ENCODE measurements at places on chromosomes 7 and 10. TPM values are rescaled to one million over a fixed set of nuclear protein-coding genes. Genes with fewer than 3 reads are reported as not detected.
A peak's percentile ranks its signal among the peaks of the same experiment; 100 is the strongest.

DNA sequence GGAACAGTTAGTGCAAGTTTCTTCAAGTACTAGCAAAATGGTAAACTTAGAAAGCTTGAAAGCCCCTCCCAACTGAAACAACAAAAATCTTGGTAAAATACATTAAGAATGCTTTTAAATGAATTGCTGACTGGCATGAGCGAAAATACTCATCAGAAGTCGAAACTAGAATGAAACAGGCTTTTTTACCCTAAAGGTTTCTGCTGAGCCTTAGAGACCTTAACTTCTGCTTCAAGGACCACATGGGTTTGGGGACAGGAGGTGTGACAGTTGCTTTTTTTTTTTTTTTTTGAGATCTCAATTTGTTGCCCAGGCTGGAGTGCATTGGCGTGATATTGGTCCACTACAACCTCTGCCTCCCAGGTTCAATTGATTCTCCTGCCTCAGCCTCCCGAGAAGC lies 100.3 kb downstream of the MTPAP start:
- no peak overlapping the region for H3K27ac ChIP-seq
- H3K4me1 ChIP-seq, result no peaks in the 10 kb centered on the region
- no peak overlapping the region for H3K4me3 ChIP-seq
- no peaks in the 10 kb centered on the region for H3K36me3 ChIP-seq

DNA sequence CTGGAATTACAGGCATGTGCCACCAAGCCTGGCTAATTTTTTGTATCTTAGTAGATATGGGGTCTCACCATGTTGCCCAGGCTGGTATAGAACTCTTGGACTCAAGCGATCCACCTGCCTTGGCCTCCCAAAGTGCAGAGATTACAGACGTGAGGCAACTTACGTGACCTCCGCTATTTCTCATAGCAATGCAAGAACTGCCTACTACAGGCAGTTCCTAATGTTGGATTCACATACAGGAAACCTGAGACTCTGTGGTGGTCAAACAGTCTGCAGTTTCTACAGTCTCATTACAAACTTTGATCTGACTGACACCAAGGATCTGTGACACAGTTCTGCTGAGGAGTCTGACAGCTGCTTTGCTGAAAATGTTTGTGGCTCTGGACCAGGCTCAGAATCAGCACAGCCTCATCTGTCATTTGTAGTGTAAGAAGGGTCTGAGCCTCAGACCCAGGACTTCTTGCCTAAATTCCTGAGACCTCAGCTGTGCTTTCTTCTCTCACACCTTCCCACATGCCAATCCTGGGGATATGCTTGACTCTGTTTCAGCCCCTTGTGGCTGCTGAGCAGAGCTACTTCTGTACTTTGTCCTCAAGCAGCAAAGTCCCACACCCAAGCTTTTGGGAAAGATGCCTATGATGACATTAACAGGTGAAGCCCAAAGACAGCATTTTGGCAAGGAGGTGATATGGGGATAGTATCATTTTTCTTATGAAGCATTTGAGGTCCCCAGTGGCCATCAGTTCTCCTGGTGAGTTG lies 48.0 kb upstream of the CYP2C9 start:
- no peak for DNase-seq
- no peaks in the 10 kb centered on the region for H3K4me1 ChIP-seq
- H3K36me3 ChIP-seq, result no peaks in the 10 kb centered on the region
- H3K27ac ChIP-seq, result no peak overlapping the region
- no peak overlapping the region for H3K4me3 ChIP-seq

DNA sequence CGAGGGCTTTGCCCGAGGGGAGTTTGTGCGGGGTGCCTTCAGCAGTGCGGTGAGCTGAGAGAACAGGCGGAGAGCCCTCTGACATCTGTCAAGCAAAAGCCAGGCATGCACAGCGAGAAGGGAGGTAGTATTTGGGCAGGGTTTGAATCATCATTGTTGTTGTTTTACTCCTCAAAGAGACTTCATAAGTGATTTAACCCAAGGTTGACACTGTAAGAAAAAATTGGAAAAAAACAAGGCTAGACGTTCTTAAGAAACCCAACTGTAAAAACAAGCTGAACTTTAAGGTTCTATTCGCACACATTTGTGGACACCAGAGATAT lies 1.3 kb downstream of the ADAM22 start:
- peak overlapping the region; percentile 68 for H3K4me3 ChIP-seq
- no peak for DNase-seq
- peaks cover 5% of the 10 kb centered on the region for H3K27me3 ChIP-seq

HTRA1 gene
- 83.8 TPM for total RNA-seq

- no peak overlapping the region for H3K27ac ChIP-seq
- H3K36me3 ChIP-seq, result no peaks in the 10 kb centered on the region
- DNase-seq, result no peak
- H3K4me1 ChIP-seq, result no peaks in the 10 kb centered on the region
- no peaks in the 10 kb centered on the region for H3K27me3 ChIP-seq
These were observed 247.0 kb upstream of the MKI67 start for GRCh38 chr10:128373071-128373749.

DNA sequence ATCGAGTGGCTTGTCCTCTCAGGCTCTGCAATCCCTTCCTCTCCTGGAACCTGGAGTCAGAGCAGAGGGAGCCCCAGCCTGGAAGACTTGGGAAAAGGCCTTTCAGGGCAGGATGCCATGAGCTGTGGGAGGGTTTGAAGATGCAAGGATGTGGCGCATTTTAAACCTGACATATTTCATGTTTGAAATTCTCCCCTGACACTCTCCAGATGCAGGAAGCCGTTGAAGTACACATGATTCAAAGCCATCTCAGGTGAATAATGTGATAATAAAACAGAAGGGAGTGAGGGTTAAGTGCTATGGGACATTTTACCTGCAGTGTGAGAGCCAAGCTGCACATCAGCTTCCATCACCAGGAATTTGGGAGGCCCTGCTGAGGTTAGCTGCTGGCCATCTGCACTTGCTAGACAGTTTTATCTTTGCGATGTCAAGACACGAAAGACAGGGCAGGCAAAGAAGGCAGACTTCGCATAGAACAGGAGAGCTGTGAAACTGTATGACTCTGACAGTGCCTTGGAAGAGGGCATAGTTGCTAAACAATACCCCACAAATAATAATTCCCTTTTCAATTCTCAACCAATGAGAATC lies 159.1 kb upstream of the GDF10 start:
- no peak overlapping the region for H3K27ac ChIP-seq
- H3K27me3 ChIP-seq, result no peaks in the 10 kb centered on the region
- H3K4me3 ChIP-seq, result no peak overlapping the region
- no peak for DNase-seq
- H3K36me3 ChIP-seq, result no peaks in the 10 kb centered on the region

- H3K36me3 ChIP-seq, result no peaks in the 10 kb centered on the region
- H3K27me3 ChIP-seq, result no peaks in the 10 kb centered on the region
- H3K4me1 ChIP-seq, result no peaks in the 10 kb centered on the region
- DNase-seq, result peak; percentile 46
These were observed 107.4 kb downstream of the DNAJB6 start for GRCh38 chr7:157444011-157444842.

ABCA13 gene
- total RNA-seq, result 0.35 TPM

DNA sequence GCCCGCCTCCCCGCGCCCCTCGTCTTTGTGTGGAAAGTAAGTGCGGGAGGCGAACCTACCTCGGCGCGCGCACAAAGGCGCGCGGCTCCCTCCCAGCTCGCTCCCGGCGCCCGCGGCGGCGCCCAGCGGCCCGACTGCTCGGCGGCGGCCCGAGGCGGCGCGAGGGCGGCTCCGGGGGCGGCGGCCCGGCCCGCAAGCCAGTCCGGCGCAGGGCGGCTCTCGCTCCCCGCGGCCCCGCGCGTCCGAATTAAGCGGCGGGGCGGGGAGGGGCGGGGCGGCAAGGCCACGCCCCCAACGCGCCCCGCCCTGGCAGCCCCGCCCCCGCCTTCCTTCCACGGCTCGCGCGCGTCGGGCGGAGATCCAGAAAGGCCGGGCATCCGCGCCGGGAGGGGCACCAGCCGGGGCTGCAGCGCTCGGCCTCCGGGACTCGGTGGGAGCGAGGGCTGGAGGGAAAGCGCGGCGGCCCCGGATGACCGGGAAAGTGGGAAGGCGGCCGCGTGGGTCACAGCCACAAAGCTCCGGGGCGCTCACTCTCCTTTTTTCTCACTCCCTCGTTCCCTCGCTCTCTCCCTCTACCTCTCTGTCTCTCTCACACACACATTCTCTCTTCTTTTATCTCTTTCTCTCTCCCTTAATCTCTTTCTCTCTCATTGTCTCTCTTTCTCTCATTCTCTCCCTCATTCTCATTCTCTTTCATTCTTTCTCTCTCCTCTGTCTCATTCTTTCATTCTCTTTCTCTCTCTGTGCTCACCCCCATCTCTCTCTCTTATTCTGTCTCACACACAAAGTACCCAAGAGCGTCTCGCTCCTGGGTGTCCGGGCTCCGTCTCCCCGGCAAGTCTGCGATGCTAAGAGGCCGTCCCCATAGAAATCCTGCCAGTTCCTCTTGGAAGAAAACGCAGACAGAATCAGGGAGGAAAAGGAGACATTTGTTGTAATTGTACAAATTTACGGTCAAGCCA lies 170.2 kb downstream of the FAM107B start:
- no peaks in the 10 kb centered on the region for H3K27me3 ChIP-seq
- H3K4me3 ChIP-seq, result peak overlapping the region; percentile 74
- H3K4me1 ChIP-seq, result peaks cover 14% of the 10 kb centered on the region
- H3K36me3 ChIP-seq, result peaks cover 13% of the 10 kb centered on the region
- peak overlapping the region; percentile 85 for H3K27ac ChIP-seq

GRCh38 chr7:47724335-47724982 lies 142.5 kb upstream of the TNS3 start:
- DNase-seq, result no peak
- no peaks in the 10 kb centered on the region for H3K4me1 ChIP-seq
- H3K27ac ChIP-seq, result no peak overlapping the region

DNA sequence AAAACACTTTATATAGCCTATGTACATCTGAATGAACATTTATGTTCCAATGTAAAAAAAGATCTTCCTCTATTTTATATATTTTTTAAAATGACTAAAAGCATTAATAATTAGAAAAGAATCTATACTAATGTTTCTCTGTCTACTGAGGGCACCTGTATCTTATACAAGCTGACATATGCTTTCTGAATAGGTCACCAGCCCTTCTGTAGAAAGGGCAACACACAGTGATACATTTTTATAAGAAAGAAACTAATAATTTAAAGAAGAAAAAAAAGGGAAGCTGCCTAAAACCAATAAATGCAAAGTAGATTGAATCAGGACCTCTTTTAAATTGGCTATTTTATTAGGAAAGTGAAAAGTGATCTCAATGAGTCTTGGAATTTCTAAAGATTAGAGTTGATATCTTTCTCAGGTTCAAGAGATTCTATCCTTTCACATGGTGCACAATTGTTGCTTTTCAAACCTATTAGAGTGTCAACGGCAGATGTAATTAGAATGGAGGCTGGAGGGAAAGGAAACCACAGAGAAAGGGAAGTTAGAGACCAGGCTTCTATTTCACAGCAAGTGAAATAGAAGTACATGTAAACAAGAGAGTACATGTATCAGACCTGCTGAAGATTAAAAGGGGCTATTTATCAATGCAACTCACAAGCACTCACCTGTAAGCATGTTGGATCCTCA lies 6.3 kb downstream of the MTPN start:
- H3K36me3 ChIP-seq, result peaks cover 5% of the 10 kb centered on the region
- no peak for DNase-seq
- H3K4me3 ChIP-seq, result no peak overlapping the region
- H3K27me3 ChIP-seq, result no peaks in the 10 kb centered on the region
- H3K27ac ChIP-seq, result peak overlapping the region; percentile 55

DNA sequence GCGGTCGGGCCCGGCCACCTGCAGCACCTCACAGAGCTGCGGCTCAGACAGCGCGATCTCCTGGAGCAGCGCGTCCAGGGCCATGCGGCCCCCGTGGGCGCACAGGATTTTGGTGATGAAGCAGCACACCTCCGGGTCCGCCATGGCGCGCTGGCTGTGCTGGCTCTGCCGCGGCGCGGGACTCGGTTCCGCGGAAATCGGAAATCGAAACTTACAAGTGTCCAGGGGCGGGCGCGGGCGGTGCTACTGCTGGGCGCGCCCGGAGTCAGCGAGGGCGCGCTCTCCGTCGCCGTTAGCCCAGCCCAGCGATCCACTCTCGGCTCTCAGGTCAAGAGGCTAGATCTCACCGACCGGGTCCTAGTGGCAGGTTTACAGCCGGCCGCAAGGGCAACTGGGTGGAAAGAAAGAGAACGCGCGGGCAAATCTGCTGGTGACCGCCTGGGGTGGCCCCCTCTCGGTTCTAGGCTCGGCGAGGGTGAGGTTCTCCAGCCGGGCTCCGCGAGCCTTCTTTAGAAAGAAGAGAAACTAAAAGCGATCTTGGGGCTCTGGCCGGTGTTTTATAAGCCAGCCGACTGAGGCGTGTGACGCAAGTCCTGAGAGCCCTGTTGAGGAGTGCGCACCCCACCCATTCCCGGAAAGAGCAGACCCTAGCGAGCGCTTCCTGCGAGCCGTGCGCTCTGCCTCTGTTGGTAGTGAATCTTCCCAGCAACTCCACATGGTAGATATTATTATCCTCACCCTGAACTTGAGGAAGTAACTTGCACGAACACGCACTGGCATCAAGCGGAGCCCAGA lies at the start of gene ZC3HAV1:
ZC3HAV1 (minus strand) TSS at position 533 of the 795 bp plus-strand sequence; CDS start at position 144, 389 bp downstream.
- no peaks in the 10 kb centered on the region for H3K27me3 ChIP-seq
- peaks cover 13% of the 10 kb centered on the region for H3K4me1 ChIP-seq
- H3K27ac ChIP-seq, result peak within 1 kb of the TSS; percentile 99
- no peaks in the 10 kb centered on the region for H3K36me3 ChIP-seq

DNA sequence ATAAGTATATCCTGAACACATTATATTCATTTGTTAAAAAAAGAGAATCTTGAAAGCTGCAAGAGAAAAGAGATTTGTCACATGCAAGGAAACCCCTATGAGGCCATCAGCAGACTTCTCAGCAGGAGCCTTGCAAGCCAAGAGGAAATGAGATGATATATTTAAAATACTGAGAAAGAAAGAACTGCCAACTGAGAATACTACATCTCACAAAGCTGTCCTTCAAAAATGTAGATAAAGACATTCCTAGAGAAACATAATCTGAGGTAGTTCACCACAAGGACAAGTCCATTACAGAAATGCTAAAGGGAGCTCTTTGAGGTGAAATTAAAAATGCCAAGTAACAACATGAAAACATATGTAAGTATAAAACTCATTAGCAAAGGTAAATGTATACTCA lies 224.4 kb upstream of the MBL2 start:
- no peak for DNase-seq
- H3K27me3 ChIP-seq, result no peaks in the 10 kb centered on the region
- H3K27ac ChIP-seq, result no peak overlapping the region
- no peaks in the 10 kb centered on the region for H3K4me1 ChIP-seq

GRCh38 chr7:1053816-1054370 lies 9.5 kb downstream of the GPR146 start:
- H3K4me1 ChIP-seq, result peaks cover 52% of the 10 kb centered on the region
- no peak overlapping the region for H3K4me3 ChIP-seq
- peaks cover 5% of the 10 kb centered on the region for H3K36me3 ChIP-seq

DNA sequence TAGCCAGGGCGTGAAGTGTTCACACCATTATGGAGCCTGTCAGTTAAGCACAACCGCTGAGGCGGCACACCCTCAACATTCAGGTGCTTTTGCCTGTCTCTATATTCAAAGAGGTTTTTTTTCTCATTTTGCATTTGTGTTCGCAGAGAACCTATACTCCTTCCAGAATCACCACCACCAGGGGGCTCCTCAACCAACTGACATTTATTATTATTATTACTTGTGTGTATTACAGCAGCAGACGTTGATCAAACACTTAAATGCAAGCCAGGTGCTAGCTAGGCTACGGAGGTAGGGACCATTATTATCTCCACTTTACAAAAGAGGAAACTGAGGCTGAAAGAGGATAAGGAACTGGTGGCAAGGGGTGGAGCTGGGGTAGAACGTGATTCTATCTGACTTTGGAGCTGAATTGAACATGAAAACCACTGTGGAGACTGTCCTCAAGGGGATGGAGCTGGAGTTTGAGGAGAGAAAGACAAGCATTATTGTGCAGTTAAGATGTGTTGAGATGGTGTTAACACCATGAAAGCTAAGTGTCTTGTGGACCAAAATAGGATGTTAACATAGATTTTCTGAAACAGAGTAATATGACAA lies 133.8 kb upstream of the PLXNA4 start:
- H3K27ac ChIP-seq, result no peak overlapping the region
- H3K4me1 ChIP-seq, result no peaks in the 10 kb centered on the region
- no peaks in the 10 kb centered on the region for H3K27me3 ChIP-seq
- DNase-seq, result no peak

PRR15 gene
- total RNA-seq, result 2.1 TPM

Data from upper lobe of right lung (tissue), 1 donor.